Epithelial cell of prostate (primary cell): ENCODE measurements at places on chromosomes 5 and 9.

GRCh38 chr5:345404-346195 is 24.1 kb downstream of the AHRR start:
- DNase-seq: no peak

GRCh38 chr5:27191786-27192510 is 153.6 kb upstream of the CDH9 start:
- DNase-seq: no peak

DNA sequence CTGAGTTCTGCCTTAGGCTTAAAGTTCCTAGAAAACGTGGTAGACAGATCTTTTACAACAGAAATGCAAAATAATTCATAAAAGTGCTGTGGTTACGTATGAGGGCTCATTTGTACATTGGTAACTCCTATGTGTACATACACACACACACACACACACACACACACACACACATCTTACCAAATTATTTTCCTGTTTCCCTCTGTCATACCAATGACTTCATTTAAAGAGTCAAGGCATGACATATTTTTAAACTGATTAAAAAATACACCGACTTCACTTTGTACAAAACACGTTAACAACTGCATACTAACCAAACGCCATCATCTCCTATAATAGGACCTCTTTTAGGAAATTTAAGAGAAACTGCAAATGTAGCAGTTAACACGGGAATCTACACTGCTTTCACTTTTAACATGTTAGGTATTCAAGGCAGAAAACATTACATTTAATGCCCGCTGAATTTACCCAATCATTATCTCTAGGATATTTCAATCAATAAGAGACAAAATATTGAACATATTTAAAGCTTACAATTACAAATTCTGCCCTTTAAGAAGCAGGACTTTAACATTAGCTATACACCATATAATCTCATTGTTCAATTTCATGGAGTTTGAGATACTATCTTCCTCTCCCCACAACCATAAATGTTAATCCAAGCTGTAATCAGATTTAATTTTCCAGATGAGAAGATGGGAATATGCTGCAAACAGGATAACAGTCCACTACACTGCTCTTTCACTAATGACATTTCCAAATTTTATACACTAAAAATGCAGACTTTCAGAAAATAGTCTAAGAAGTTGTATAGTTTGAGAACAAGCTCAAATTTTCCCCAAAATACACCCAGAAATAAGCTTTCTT is 133.1 kb downstream of the DENND1A start:
- DNase-seq: no peak

DNA sequence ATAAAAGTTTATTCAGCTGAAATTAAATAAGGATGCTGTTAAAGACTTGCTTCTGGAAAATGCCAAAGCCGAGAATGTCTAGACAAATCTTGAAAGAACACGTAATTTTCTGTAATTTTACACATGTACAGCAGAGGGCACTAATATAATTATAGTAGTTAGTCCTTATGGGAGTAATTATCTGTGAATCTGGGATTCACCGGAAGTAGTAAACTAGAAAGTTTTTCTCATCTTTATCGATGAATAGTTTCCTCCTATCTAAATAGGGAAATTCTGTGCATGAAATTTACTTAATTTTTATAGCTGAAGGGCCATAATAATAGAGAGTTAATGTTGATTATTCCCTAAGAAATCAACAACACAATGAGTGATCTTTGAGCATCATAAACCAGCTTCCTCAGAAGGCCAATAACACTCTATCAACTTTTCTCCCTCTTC is 18.4 kb upstream of the CNTLN start:
- DNase-seq: no peak

DNA sequence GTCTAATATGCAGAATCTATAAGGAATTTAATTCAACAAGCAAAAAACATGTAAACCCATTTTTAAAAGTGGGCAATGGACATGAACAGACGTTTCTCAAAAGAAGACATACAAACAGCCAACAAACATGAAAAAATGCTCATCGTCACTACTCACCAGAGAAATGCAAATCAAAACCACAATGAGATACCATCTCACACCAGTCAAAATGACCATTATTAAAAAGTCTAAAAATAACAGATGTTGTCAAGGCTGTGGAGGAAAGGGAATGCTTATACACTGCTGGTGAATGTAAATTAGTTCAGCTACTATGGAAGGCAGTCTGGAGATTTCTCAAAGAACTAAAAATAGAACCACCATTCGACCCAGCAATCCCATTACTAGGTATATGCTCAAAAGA is 3.1 kb upstream of the KLHL3 start:
- DNase-seq: no peak

GRCh38 chr5:122093415-122094180 is 15.5 kb upstream of the LOX start:
- no peak for DNase-seq

DNA sequence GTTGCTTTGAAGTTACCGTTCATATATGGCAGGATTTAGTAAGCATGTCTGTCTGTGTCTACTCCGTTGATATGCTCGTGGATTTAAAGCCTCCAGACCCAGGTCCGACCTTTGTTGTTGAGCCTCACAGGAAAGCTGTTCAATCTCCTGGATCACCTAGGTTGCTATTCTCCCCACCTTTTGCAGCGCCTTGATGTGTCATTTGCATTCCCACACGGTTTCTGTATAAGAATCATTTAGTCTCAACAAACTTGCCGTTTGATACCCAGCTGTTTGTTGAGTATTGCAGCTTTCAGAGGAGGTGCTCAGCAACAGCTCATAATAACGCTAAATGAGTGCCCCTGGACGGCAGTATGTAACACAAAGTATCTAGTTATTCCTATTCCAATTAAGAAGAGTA is 1.2 kb upstream of the ADGRV1 start:
- no peak for DNase-seq

DNA sequence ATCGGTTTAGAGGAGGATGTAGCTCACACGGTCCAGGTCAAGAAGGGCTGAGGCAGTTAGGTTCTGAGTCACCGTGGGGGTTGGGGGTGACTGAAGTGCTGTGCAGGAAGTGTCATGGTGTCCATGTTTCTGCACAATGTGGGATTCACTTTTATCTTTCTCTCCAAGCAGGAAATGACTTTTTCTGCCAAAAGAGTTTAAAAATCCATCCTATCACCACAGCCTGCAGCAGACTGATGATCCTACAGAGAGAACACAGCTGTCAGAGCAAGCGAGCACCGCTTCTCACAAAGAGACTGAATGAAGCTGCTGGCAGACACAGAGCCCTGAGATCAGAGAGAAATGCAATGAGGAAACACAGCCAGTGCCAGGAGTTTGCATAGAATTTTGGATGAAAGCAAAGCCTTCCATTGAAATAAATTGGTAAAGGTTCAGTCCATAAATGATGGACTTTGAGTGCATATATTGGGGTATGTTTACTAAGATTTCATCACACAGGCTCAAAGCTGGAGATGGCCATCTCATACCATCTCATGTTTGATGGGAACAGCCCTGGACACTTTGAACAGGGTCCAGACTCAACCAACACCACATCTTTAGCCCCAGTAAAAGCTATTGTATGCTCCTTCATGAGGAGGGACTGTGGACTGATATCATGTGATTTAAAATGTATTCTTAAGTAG is 213.9 kb upstream of the FBXL7 start:
- DNase-seq: no peak

DNA sequence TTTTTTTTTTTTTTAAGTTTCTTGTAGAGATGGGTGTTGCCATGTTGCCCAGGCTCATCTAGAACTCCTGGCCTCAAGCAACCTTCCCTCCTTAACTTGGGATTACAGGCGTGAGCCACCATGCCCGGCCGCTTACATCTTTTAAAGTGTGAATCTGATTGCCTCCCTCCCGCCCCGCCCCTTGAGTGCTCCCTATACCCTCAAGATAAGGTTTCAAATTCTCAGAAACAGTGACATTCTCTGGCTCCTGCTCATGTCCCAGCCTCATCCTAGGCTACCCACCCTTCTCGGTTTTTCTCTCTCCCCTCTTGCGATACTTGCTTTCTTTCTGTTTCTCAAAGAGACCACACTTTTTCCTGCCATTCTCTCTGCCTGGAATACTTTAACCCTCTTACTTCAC is 12.4 kb downstream of the MORN5 start:
- no peak for DNase-seq

DNA sequence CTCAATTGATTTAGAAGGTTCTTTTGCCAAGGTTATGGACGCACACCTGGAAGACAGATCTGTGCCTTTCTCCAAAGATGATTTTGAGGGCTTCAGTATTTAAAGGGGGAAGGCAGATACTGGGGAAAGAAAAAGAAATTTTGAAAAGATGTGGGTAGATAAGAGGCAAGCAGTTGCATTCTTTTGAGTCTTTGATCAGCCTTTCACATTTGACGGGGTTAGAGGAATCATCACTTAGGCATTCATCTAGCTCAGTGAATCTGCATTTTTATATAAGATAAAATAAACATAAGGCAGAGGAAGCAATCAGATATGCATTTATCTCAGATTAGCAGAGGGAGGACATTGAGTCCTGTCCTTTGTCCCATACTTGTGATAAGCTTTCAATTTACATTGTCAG is 243.4 kb upstream of the RAI14 start:
- no peak for DNase-seq

- DNase-seq: no peak
Measured at GRCh38 chr5:163448491-163448890, 11.1 kb downstream of the CCNG1 start.

DNA sequence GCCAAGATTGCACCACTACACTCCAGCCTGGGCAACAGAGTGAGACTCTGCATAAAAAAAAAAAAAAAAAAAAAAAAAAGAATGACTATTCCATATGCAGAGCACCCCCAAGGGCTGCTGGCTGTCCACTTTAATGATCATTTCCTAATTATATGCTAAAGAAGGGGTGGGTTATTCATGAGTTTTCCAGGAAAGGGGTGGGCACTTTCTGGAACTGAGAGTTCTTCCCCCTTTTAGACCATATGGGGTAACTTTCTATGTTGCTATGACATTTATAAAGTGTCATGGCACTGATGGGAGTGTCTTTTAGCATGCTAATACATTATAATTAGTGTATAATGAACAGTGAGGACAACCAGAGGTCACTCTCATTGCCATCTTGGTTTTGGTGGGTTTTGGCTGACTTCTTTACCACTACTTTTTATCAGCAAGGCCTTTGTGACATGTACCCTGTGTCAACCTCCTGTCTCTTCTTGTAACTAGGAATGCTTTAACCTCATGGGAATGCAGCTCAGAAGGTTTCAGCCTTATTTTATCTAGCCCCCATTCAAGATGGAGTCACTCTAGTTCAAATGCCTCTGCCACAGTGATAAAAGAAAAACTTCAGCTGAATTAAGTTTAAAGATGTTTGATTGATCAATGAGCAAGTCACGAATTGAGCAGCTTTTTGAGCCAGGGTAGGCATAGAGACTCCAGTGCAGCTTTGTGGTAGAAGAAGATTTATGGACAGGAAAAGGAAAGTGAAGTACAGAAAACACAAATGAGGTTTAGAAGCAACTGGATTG is 7.1 kb upstream of the NANS start:
- DNase-seq: no peak

- DNase-seq: no peak
Measured at GRCh38 chr9:134896834-134897583, 16.4 kb downstream of the FCN2 start.

- DNase-seq: no peak
Measured at GRCh38 chr9:129713402-129713679, 39.5 kb downstream of the PTGES start.

DNA sequence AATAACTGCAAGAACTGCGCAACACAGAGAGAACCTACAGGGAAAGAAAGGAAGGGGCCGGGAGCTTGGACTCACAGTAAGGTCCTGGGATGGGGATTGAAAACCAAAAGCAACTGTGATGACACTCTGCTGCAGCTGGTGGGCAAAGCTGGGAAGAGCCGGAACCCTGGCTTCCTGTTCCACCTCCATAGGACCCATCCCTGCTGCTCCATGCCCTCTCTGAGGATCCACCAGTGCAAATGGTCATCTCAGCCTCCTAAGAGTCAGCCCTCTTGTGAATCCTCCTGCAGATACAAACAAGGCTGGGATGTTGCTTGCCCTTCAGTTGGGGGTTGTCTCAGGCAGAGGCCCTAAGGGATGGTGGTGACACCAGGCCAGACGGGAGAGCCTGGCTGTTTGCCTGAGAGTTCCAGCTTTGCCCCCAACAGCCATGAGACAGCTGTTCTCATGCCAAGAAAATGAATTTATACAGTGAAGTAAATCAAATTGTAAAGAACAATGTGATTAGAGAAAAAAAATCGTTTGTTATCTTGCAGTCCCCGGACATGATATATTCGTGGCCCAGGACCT is 90.8 kb downstream of the TENT4A start:
- no peak for DNase-seq

DNA sequence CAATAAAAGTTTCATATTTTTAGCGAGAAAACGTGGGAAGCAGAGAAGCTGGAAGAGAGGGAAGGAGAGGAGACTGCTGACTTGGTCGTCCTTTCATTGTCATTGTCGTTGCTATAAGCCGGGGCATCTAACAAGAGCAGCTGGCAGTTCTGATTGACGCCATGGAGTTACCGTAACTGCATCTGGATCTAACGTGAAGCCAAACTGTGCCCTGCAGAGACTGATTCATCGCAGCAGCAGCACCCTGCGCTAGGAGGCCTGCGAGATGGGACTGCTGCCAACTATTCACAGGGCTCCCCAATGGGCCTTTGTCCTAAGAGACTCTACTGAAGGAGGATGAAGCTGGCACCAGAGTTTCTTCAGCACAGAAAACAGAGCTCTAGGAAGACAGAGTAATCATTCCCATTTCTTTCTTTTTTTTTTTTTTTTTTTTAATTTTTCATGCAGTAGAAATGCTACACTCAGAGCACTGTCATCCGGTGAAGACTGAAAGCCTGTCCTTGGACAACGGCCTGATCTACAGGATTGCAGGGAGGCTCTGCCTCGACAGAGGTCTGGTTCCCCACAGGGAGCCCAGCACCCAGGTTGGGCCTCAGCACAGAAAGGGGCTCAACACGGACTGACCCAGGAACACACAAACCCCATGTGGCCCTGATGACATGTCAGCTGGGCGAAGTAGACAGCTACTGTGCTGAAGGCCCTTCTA is 47.8 kb downstream of the RETREG1 start:
- no peak for DNase-seq

- no peak for DNase-seq
Measured at GRCh38 chr5:7473668-7474215, 77.8 kb downstream of the ADCY2 start.

DNA sequence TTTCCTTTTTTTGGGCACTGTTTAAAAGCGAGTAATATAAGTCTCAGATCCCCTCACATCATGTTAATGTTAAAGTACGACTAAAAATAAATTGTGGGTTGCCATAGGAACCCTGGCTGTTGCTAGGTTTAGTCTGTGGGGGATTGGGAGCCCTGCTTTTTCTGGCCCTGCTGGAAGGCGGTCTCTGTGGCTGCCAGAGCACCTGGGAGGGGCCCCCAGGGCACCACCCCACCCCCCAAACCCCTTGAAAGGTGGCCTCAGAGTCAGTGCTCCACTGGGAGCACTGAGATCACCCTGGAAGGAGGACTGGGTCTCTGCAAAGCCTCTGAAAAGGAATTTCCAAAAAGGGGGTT is 66.2 kb upstream of the NEURL1B start:
- DNase-seq: no peak
